ENCODE measurements at places on chromosomes 5 and 9.

GRCh38 chr5:73764586-73764985, 138.6 kb downstream of the ARHGEF28 start:
- DNase-seq: no peak

DNA sequence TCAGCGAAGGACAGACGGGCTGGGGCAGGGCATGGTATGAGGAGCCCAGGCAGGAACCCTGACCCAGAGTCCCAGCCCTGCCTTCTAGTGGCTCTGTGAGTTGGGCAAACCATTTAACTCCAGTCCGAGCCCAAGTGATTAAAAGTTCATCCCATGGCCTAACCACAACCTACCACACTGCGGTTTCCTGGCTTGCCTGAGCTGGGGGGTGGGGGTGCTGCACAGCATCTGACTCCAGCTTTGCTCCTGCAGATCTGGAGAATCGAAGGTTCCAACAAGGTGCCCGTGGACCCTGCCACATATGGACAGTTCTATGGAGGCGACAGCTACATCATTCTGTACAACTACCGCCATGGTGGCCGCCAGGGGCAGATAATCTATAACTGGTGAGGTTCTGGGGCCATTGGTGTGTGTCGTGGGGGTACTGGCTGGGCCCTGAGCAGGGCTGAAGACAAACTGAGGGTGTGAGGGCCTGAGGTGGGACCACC, 49.0 kb downstream of the STOM start:
- DNase-seq: peak; percentile 16

DNA sequence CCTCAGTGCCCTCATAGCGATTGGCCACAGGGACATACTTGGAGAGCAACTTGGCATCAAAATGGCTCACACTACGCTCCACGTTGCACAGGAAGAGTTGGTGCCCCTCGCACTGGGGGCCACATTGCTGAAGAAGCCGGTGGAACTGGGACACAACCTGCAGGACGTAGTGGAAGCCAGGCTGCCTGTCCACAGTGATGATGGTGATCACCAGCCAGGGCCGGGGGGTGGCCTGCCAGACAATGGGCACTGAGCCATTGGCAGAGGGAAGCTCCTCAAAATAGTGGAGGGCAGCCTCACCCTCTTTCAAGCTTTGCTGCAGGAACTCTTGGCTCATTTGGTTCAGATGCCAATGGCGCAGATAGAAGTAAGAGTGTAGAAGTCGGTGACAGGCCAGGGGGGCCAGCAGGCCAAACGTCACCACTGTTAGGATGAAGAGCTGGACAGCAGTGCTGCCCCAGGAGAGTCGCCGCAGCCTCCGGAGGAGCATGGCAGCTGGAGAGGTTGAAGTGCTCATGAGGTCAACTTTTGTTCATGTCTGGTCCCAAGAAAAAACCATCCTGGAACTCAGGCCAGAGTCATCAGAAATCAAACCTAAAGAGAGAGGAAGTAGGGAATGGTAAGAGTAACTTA, 41.1 kb upstream of the ALDOB start:
- no peak for DNase-seq

DNA sequence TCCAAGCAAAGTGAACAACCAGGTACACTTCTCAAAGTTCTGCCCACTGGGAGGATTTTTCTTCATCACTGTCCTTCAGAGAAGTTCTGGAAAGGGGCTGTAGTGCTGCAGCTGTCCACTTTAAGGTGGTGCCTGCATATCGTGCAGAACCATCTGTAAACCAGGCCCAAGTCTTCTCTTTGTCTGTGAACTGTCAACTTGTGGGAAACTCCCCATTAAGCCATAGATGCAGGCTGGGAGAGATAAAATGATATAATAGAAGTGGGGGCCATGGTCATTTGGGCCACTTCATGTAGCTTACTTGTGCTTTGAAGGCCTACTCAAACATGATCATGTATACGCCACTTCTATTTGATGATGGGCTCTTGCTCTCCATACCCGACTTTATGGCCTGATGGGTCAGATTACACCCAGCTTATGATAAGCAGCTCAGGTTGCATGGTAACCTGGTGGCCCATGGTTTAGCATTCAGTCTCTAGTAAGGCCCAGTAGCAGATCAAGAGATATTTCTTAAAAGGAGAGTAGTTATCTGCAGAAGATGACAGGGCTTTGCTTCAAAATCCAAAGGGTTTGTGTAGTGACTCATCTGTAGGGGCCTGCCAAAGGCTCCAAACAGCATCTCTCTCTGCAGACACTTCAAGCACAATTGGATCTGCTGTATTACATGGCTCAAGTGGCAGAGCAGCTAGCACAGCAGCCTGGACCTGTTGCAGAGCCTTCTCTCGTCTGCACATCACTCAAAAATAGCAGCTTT, 15.7 kb upstream of the BTF3 start:
- DNase-seq: no peak

GRCh38 chr5:16656561-16657191, 39.9 kb upstream of the RETREG1 start:
- no peak for DNase-seq

DNA sequence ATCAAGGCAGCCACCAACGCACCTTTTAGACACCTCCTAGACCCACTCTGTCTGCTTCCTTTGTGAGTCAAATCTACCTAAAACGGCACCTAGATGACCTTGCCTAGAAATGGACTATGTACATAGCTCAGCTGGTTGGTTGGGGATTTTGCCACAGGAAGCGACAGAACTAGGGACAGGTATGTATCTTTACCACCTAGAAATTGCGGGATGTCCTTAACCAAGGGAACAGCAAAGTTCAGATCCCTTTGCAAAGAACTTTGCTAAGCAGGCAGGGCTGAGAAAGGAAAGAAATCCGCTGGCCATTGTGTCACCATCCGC, 2.0 kb upstream of the ENC1 start:
- DNase-seq: no peak

GRCh38 chr5:159053708-159054107, 46.0 kb downstream of the EBF1 start:
- DNase-seq: no peak

DNA sequence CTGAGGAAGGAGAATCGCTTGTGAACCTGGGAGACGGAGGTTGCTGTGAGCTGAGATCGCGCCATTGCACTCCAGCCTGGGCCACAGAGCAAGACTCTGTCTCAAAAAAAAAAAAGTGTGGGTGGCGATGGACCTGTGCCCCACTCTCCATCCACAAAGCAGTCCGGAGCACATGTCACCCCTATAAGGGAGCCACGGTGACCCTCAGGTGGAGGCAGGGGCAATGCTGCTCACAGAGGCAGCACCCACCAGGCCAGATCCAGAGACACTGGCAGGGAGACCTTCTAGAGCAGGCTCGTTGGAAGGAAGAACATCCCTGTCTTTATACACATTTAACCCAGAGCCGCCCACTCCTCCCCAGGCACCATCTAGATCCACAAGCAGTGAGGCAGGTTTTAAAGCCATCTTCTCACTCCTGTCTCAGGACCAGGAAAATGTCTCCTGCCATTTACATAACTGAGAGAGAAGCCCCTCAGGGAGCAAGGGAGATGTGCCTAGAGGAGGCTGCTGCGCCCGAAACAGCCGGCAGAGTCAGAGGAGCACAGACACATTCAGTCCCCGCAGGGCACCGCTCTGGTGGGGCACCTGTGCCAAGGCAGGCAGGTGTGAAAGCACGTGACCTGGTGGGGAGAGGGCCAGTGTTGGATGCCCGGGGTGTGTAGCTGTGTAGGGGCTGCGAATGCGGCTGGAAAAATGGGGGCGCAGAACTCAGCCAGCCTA, 31.6 kb upstream of the ADAMTS2 start:
- DNase-seq: no peak

GRCh38 chr5:86765778-86766502, 148.2 kb downstream of the COX7C start:
- no peak for DNase-seq

All from activated naive CD8-positive, alpha-beta T cell treated with anti-CD3 and anti-CD28 coated beads, Interleukin-2, amount 50 U/mL, for 24 hours (primary cell).